ENCODE measurements at places on chromosomes 12 and 14. TPM values are rescaled to one million over a fixed set of nuclear protein-coding genes. Genes with fewer than 3 reads are reported as not detected.

DNA sequence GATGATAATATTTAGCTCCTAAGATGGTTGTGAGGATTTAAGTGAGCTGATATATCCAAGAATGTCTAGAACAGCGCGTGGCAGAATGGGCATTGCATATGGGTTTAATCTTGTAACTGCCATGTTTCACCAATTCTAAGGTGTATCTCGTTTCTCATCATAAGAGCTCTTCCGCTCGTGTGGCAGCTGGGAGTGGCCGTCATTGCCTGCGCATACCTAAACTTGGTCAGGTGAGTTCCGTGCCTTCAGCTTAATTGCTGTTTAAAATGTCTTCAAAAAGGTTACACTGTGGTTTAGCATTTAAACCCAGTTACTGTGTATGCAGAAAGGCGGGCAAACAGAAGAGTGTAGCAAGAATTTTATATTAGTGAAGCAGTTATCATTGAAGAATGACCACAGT, 4.5 kb upstream of the AQP2 start:
- DNase-seq: no peak

L2HGDH gene
- total RNA-seq: 12.8 TPM

OAS3 gene
- 204 TPM for total RNA-seq

NEUROD4 gene
- total RNA-seq: not detected

DNA sequence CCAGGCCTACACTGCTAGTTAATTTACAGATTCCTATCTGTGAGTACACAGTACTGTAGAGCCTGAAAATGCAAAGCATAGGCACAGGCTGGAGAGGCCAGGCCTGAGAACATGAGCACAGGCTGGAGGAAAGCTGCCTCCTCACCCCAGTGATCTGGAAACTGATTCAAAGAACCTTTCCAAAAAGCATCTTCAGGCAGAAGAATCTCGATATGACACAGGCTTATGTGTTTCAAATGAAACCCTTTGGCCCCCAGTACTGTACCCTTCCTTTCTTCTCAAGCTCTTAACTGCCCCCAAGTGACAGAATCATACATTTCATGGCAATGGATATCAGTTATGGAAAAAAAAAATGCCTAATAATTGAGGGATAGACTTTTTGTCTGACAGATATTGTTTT, 122.0 kb downstream of the KCNC2 start:
- DNase-seq: no peak

DNA sequence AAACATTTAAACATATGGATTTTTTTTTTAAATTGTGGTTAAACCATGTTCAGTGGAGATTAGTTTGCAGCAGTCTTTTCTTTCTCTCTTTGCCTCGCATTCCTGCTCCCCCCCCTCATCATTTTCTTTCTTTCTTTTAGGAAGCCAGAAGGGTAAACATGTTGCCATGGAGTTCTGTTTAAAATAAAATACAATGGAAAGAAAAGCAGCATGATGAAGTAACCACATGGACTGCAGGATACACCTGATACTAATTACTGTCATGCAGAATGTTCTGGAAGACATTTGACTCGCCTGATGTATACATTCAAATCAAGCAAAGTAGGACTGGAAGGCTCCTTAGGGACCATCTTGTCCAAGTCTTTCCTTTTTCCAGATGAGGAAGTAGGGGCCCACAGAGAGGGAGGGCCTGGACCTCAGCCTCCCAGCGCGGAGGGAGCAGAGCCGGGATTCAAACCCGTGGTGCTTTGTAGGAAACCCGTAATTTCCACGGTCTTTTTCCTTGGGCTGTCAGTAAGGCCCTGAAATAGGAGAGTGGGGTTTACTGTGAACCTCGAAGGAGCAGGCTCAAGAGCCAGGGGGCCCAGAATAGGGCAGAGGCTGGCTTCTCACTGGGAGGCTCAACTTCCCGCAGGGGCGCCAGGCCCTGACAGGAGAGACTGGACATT, 2.4 kb upstream of the MEG3 start:
- DNase-seq: no peak

VTI1B gene
- total RNA-seq: 71.4 TPM

- DNase-seq: no peak
Measured at GRCh38 chr14:65080960-65081747, 21.2 kb downstream of the MAX start.

GRCh38 chr12:29380536-29381523, at the start of gene ERGIC2:
ERGIC2 (minus strand) TSS chr12:29381172; CDS start chr12:29371633, 9,539 bp downstream.
- DNase-seq: peak; percentile 97

All from activated CD4-positive, alpha-beta T cell treated with anti-CD3 and anti-CD28 coated beads, Interleukin-2, amount 10 ng/mL, durations not matched to agents 7 days and 5 days (primary cell).